Suprapubic skin (tissue), 4 donors: ENCODE measurements at places on chromosomes 5 and 9.
A peak's percentile ranks its signal among the peaks of the same experiment; 100 is the strongest.

DNA sequence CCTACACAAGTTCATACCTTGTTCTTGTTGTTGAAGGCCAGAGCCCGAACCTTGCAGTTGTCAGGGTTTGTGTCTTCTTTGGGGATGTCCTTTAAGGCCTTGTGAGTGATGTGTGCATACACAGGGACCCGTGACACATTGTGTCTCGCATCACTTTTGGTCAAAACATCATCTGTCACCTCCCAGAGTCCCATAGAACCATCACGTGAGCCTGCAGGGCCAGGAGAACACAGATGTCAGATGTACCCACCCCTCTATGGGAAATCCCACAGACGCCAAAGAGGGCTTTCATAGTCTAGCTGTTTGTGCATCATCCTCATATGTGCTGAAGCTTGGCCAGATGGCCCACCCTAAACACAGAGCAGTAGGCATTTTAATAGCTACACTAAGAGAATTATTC is 28.2 kb downstream of the DCAF12 start:
- DNase-seq, result no peak

DNA sequence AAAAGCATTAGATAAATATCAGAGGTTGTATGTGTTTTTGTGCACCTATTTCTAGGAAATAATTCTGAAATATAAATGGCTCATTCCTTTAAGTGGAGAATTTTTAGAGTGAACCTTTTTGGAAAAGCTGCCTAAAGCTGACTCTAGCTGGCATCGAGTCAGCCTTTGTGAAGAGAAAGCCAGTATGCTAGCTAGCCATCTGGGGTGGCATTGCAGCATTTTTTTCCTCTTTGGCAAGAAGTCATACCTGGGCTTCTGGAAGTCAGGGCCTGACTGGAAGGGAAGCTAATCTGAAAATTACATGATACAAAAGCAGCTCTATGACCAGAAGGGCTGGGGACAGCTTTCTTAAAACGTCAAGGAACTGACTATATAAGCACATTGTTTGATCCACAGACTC is 19.7 kb downstream of the ANP32B start:
- DNase-seq, result no peak

DNA sequence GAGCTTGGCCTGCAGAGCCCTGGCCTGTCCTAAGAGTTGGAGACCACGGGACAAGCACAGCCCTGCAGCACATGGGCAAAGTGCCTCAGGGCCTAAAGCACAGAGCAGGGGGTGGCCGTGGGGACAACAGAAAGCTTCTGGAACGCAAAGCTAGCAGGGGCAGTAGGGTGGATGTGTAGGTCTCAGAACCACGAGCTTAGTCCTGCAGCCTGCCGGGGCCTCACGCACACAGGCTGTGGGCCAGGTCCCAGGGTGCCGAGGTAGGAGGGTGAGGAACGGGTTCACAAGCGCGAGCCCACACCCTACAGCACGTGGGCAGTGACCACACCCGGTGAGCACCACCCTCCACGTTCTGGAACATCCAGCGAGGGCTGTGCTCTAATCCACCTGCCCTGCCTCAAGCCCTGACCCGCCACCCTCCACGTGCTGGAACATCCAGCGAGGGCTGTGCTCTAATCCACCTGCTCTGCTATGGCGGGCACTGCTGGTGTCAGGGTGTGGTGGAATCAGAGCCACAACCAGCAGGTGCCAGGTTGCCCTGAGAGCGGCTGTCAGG is 9.3 kb downstream of the CLPTM1L start:
- DNase-seq, result no peak

- no peak for DNase-seq
Observed at GRCh38 chr9:16884952-16885513, 14.6 kb upstream of the BNC2 start.

DNA sequence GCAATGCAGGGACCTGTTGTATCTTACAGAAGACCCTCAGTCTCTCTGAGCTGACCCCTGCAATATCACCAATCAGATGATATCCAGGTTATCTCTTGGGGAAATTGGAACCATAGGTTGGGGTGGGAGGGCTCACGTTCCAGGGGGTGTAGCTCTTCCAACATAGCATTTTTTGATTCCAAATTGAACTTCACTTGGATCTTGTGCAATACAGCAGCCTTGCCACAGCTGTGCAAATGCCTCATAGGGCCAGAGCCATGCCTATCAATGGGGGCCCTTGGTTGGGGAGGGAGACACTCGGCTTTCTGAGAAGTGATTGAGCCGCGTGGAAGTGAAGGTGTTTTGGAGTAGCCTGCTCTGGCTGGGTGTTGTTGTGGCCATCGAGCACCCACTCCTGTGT is 117.2 kb upstream of the PITX1 start:
- peak; percentile 52 for DNase-seq

DNA sequence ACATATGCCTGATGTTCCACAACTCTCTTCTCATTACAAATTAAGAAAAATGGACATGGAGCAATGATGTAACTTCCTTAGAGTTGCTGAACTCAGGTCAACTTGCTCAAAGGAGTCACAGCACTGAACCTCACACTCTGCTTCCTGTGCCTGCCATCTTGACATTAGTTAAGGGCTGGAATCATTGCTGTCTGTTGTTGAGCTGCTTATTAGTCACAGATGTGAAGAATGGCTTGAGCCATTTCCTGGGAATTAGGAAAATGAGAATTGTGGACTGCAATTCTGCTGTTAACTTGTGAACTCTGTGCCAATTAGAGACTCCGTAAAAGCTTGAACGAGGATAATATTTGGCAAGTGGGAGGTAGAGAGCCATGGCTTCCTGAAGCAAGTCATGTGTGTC is 212.0 kb downstream of the ADAMTS12 start:
- DNase-seq, result no peak

- DNase-seq, result no peak
Observed at GRCh38 chr5:61801174-61801573, 469.1 kb downstream of the ZSWIM6 start.

- no peak for DNase-seq
Observed at GRCh38 chr9:100222674-100223073, 123.6 kb downstream of the INVS start.
